ENCODE measurements at places on chromosomes 2 and 18.

DNA sequence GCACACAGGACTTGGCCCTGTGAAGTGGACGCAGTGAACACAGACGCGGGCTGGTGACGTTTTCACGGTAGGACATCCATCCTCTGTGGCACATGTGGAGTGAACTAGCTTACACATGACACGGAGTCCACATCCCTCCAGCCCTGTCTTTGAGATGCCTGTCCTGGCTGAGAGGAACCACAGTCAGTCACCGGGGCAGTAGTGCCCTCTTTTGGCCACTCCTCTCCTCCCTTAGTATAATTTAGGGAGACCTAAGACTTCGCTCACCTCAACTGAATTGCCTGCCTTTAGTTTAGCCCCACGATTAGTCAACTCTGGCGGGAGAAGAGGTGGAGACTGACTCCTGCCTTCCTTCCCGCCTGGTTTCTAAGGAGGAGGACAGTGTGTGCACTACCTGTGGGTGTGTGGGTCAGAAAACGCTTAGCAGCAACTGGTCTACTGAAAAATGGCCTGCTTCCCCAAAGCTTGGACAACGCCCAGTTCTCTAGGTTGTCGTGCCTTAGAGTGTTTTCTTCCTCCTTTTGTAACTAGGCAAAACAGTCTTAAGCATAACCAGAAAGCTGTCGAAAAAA is 70.6 kb downstream of the MBP start:
- no peak for DNase-seq

DNA sequence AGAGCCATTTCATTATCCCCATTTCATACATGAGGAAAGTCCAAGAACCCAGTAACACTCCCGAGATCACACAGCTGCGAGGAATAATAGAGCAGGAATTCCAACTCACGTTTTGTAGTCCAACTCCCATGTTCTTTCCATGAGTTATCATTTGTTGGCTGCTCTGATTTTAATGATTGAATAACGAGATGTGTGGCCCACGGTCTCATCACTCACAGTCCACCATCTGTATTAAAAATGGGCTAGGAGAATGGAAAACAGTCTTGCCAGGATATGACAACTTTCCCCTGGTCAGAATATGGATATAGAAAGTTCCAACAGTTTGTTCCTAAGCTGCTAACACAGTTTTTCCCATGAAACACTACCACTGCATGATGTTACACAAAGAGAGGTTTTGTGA is 147.5 kb downstream of the METTL4 start:
- no peak for DNase-seq

DNA sequence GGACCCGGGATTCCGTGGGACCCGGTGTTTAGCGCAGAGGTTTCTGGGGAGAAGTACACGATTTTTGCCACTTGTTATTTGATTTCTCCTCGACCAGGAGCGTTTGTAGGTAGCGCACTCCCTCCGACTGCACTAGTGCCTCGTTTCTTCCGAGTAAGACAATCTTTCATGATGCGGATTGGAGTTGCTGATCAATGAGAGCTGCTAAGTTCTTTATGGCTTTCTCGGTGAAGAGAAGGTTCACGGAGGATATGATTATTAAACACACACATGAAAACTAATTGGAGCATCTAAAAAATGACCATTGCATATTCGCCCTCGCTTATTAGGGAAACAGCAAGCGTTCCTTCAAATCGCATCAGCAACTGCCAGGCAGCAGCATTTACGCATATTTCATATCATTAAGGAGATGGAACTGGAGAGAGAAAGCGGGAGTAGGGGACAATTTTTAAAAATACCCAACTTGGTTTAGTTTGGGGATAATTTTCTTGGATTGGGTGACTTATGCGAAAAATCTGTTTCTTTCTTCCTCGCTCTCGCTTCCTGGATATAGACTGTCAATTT is 616 bp downstream of the EML6 start:
- DNase-seq = peak; percentile 23

GRCh38 chr2:26979741-26980140 is 9.3 kb downstream of the MAPRE3 start:
- DNase-seq = peak; percentile 56

DNA sequence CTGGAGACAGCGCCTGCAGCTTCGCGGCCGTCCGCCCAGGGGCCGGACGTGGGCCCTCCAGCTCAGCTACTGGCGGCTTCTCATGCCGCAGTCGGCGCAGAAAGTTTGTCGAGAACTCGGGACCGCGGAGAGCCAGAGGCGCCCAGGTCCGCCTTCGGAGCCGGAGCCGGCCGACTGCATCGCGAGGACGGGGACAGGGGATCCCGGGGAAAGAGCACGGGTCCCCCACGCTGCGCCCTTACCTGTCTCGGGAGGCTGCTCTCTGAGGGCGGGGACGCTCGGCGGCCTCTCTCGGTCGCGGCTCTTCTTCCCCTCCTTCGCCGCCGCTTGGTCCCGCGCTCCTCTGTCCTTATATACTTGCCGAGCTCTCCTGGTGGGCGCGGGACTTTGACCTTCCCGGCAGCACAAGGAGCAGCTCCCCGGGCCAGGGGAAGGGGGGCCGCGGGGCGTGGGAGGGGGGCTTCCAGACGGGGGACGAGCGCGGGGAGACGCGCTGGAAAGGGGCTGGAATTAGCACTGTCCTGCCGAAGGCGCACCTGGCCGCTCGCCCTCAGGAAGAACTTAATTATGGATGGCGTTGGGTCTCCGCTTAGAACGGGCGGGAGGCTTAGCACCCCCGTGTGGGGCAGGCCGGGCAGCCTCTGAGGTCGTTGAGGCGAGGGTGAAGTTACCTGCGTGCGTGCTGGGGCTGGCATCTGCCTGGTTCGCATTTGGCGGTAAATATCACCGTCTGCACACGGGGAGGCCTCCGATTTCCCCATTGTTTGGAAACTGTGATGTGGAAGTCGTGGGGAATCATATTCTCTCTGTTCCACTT is at the start of gene POMC:
Gene POMC, minus strand, starts transcription at position 325 of the 817 bp plus-strand sequence. CDS start 3,808 bp downstream, outside the sequence.
- DNase-seq = peak; percentile 6

- DNase-seq = no peak
Measured at GRCh38 chr2:144143294-144144151, 376.4 kb downstream of the ZEB2 start.

DNA sequence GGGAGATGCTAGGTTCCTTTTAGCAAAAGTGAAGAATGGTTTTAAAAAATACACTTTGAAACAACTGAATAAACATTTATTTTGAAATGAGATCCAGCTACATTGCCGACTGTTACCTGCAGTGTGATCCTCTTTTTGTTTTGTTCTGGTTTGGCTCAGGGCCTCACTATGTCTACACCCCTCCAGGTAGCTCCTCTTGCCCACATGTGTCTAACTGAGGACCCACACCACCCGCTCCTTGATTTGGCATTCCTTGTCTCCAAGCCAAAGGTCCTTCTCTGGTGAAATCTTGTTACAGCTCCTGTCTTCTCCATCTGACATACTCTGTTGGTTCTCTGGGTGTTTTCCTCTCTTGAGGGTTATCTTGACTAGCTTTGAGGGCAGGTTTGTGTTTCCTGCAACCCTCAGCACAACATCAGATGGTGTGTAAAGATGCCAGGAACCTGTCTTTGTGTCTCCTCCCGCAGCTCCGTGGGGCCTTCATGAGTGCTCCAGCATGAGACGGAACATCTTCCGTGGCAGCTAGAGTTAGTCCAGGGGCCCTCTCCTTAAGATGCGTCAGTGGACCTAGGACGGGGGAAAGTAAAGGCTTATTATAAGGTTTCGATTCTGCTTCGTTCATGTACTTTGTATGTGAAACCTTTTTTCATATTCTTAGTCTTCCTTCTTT is 32.1 kb downstream of the MAP4K4 start:
- DNase-seq = no peak

DNA sequence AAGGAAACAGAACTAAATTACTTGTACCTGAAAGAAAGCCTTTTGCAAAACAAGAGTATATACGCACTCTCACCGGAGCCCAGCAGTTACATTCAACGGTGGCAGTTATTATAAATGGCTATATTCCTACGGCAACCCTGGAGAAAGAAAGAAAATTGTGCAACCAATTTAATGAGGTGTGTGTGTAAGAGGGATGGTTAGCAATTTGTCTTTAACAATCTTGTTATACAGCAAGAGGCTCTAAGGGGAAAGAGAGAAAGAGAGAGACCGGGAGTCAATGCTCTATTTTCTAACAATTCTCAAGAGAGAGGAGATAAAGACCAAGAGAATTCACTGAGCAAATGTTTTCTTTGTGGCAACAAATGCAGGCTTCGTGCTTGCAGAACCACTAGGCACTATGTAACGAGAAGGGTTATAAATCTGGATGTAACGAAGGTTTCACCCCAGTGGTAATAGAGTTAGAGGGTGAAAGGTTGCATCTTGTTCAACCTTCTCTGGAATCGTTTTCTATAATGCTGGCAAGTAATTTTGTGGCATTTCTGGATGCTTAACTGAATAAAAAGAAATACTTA is 359.1 kb upstream of the SPRED2 start:
- DNase-seq = no peak

DNA sequence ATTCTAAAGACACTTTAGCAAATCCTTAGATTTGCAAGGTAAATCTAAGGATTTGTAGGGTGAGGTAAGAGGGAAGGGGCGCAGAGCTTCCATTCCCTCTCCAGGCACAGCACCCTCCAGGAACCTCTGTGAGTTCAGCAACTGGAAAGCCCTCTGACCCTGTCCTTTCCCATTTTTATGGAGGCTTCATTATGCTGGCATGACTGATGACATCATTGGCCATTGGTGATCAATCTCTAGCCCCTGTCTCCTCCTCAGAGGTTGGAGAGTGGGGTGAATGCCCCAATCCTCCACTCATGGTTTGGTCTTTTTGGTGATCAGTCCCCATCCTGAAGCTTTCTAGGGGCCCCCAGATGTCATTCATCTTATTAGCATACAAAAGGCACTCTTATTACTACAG is 187.8 kb downstream of the TSN start:
- no peak for DNase-seq

DNA sequence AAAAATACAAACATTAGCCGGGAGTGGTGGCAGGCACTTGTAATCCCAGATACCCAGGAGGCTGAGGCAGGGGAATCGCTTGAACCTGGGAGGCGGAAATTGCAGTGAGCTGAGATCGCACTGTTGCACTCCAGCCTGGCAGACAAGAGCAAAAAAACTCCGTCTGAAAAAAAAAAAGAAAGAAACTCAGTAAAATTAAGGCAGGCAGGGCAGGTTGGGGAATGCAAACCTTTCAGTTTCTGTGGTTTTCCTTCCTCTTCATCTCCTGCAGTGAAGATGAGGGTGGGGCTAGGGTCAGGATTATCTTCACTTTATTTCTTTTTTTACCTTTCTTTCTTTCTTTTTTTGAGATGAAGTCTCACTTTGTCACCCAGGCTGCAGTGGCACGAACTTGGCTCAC is 43.2 kb upstream of the PSME4 start:
- no peak for DNase-seq

- no peak for DNase-seq
Measured at GRCh38 chr2:105678346-105678745, 66.4 kb upstream of the NCK2 start.

All from fibroblast of mammary gland (primary cell).